Stimulated activated CD8-positive, alpha-beta memory T cell treated with anti-CD3 and anti-CD28 coated beads, Interleukin-12 subunit alpha, Interleukin-12 subunit beta, amount 100 ng/mL, for 1 hour (primary cell): ENCODE measurements at places on chromosomes 2 and 18.
A peak's percentile ranks its signal among the peaks of the same experiment; 100 is the strongest.

GRCh38 chr2:84971510-84972206, 697 bp downstream of the KCMF1 start:
- peak; percentile 43 for DNase-seq

GRCh38 chr2:158443606-158444005, 12.9 kb downstream of the CCDC148 start:
- no peak for DNase-seq

GRCh38 chr2:163441603-163442002, 294.2 kb downstream of the FIGN start:
- DNase-seq, result no peak

- no peak for DNase-seq
Measured at GRCh38 chr2:221343524-221343923, 228.6 kb downstream of the EPHA4 start.

DNA sequence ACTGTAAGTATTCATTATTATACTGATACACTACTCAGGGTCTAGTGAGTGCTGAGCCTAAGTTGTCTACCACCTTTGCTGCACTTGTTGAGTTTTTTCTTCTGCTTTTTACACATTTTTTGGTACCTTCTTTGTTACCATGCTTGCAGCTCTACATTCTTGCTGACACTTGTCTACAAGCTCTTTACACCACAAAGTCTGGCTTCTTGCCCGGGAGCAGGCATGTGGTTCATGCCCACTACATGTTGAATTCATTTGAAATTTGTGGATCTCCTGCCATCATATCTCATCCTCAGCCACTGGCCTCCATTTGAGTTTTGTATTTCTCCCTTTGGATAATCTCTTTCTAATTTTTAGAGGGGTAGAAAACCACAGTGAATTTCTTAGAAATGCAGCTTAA, 29.9 kb downstream of the IL18R1 start:
- no peak for DNase-seq

DNA sequence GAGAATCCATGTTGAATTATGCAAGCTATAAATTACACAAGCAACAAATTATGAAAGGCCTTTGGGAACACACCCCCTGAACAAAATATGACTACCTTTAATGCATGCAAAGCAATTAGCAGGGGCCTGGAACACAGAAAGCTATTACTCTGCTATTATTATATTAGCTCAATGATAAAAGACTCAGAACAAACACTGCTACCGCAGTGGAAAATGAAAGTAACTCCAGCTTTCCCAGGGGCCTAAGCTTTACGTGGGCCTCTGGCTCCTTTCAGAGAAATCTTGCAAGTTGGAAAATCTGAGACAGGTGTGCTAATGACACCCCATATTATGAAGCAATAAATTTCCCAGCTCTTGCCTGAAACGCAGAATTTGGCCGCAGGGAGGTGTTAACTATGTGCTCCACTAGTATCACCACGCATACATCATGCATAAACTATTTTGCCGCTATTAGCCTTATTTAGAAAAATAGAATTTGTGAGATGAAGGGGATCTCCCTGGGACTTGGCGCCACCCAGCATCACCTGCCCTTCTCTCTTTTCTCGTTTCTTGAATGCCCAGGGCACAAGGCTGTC, 321.6 kb upstream of the LYPD1 start:
- DNase-seq, result no peak
